ENCODE measurements at places on chromosomes 11 and 22.

DNA sequence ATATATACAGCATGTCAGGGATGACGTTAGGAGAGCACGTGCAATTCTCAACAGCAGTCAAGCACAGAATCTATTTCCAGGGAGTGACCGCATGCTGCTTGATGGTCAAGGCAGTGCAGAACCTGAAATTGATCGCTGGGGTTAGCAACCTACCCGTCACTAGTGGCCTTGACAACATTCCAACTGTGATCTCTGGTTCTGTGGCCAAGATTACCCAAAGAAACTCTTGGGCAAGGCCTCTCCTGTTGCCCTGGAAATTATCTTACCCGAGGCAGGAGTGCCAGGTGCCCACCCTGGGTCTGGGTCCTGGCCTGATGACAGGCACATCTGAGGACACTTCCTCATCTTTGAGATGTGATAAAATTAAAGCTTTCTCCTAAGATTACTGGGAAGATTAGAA is 2.2 kb downstream of the TM7SF2 start:
- DNase-seq, result no peak

GRCh38 chr11:63612181-63612580 is 2.1 kb downstream of the PLAAT3 start:
- DNase-seq, result no peak

DNA sequence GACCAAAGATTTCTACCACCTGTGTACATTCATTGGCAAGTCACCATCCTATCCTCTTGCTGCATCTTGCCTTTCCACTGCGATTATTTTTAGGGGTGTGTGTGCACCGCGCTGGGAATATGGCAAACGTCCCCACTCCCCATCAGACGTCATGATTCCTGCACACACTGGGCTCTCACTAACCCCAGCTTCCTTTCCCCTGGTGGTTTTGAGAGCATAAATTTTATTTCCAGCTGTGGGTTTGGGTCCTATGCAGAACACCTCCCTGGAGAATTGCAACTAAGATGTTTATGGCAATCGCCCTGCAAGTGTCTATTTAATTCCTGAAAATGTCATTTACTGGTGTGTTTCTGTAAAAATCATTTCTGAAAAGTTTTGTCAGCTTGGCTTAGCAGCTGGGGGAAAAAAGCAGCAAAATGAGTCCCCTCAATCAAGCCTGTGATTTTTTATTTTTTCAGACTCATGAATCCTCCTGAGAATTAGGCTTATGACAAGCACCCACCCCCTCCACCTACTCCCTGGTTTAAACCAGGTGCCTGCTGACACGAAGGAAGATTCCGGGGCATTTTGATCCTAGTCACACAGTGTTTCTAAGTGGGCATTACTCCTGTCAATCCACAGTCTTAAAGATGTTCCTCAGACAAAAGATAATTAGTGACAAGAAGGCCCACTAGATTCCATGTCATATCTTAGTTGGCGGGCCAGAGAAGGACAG is 23.8 kb downstream of the UPB1 start:
- no peak for DNase-seq

DNA sequence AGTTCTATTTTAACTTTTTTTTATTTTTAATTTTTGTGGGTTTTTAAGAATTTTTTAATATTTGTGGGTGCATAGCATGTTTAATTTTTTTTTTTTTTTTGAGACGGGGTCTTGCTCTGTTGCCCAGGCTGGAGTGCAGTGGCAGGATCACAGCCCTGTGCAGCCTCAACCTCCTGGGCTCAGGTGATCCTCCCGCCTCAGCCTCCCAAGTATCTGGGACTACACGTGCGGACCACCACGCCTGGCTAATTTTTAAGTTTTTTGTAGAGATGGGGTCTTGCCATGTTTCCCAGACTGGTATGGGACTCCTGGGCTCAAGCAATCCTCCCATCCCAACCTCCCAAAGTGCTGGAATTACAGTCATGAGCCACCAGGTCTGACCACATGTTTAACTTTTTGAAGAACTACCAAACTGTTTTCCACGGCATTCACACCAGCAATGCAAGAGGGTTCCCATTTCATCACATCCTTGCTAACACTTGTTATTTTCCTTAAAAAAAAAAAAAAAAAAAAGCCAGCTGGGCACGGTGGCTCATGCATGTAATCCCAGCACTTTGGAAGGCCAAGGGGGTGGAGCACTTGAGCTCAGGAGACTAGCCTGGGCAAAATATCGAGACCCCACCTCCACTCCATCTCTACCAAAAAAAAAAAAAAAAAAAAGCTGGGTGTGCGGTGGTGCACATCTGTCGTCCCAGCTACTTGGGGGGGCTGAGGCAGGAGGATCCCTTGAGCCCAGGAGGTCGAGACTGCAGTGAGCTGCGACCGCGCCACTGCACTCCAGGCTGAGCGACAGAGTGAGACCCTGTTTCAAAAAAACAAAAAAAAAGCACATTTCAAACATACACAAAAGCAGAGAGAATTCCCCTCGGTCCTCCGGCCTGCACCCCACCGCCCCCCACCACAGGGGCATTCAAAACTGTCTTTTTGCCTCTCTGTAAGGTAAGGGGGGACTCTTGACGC is 16.7 kb upstream of the TXNRD2 start:
- DNase-seq, result no peak

DNA sequence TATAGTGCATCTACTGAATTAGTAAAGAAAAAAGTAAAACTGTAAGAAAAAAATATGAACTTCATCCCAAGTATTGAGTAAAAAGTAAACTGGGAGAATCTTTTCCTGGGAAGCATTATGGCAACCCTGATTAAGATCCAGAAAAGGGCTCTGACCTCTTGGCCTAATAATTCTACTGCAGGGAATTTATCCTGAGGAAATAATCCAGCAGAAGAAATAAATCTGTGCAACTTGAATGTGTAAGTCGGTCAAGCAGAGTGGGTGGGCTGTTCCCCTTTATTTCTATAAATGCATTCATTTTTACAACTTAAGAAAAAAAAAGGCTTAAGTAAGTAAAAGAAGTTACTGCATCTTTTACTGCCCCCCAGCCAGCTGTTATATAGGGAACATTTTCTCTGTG is 111.2 kb upstream of the PARVA start:
- no peak for DNase-seq
